ENCODE measurements at places on chromosomes 1 and 21.

GRCh38 chr1:44903011-44903680, 60.1 kb upstream of the PTCH2 start:
- DNase-seq, result no peak

GRCh38 chr1:107149946-107150345, 9.1 kb downstream of the NTNG1 start:
- DNase-seq, result no peak

DNA sequence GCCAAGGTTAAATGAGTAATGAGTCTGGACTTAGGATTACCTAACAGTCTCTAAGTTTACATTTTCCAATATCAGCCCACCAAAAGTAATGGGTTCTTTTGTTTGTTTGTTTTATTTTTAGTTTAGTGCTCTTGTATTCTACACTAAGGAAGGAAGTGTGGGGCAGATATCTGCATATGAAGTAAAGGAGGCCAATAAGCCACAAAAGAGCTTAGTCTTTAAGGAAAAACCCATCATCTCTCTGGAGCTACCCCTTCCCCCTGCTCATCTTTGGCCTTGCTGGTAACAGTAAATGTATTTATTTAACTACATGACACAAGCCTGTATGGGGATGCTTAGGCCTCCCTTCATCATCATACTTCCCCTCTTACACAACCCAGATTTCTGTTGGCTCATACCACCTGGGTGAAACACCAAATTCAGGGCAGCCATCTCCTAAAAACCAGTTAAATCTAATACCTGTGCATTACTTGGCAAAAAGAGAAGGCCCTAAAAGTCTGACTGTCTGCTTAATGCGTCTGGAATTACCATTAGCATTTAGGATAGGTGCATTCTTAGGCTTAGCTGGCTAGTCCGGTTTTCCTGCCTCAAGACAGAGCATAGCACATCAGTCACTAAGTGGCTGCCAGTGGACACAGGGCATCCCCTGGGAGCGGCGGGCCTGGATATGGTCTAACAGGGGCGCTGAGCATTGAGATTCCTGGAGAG, 96.8 kb upstream of the ADGRL2 start:
- DNase-seq, result no peak

DNA sequence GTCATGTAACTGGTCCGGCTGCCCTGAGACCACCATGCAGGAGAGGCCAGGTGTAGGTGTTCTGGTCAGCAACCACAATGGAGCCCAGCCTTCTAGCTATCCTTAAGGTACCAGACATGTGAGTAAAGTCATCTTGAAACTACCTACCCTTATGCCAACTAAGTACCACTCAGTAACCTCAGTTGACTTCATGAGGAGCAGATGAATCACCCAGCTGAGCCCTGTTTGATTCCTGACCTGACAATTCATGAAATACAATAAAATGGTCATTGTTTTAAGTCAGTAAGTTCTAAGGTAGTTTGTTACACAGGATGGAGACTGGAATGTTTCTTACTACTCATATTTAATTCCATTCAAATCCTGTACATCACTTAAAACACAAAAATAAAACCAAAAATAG, 113.1 kb upstream of the LMO4 start:
- DNase-seq, result no peak

- DNase-seq, result no peak
Observed at GRCh38 chr1:105386489-105386888, 1636.8 kb downstream of the AMY1C start.

GRCh38 chr1:181016563-181016962, 6.1 kb downstream of the STX6 start:
- no peak for DNase-seq

DNA sequence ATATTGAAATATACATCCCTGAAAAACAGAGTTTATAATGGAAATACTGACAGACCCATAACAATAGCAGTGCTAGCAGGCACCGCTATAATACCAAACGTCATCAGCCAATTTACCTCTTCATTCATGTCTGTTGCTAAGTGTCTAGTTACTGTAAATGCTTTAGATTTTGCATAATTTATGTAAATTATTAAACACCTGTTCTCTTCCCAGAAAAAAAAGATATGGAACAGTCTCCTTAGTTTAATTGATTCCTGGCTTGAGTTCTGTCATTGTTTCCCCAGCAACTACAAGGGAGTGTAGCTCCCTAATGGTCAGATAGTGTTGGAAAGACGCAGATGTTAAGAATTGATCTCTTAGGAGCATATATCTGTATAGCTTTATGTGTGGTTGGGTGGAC, 817.9 kb upstream of the ADGRL2 start:
- no peak for DNase-seq

DNA sequence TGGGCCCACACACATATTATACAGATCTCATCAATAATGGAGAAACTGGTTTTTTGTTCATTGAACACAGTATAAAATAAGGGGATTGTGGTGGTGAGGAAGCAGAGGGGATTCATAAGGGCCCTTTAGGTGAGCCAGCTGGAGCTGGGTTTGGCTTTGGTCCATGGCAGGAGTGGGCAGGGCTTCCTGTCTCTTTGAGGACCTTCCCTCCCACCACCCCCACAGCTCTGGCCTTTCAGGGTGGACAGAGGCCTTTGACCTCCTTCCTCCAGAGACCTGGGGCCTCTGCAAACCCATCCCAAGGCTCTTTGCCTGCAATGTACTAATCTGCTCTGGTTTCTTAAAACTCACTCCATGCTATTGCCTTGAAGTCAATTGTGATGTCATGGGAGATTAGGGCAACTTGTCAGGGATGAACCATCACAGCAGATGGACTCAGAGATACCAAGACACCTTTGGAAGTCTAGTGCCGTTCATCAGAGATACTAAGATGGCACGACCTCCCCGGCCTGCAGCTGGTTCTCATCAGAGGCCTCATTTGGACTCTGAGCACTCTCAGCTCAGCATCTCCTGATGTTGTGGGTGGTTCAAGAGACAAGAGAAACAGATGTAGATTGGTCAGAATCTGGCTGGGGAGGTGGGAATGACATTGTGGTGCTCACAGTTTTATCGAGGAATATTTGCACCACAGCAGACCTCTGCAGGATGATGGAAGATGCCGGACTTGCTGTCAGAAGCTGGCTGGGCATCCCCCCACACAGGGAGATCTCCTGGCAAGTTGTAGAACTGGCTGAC, 37.9 kb downstream of the LHX4 start:
- DNase-seq, result no peak

Data from stimulated activated CD8-positive, alpha-beta memory T cell treated with anti-CD3 and anti-CD28 coated beads, Interleukin-7, amount 100 ng/mL, for 24 hours (primary cell).